Activated T-cell treated with anti-CD3 and anti-CD28 coated beads, Interleukin-2, amount 50 U/mL, for 1 hour (primary cell): ENCODE measurements at places on chromosomes 2 and 18.

DNA sequence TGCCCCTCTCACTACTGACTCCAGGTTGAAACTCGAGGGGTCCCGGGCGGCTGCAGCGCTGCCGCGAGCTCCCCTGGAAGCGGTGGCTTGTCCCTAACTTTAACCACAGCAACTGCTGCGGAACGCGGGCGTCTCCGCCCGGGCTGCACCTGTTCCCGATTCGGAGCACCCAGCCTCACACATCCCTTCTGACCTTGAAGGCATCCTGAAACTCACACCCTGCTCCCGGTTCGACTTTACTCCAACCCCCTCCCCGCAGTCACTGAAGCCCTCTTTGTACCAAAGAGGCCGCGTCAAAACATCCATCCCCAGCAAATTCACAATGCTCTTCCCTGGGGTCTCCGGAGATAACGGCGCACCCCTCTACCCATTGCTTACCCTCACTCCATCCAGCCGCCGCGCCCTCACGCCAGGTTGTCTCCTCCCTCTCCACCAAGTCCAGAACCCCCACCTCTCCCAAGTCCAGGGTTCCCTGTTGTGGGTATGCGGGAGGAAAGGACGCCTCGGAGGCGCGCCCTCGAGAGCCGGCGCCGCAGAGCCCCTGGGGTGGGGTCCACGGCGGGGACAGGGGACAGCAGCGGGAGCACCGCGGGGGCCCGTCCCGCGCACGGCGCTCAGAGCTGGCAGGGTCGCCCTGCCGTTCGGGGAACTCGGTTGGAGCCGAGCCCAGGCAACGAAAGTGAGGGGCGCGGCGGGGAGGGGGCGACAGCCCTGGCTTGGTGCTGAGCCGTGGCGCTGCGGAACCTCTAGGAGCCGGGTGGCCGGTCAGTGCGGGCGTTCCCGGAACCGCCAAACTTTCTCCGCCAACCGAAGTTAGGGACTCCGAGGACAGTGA, 934 bp downstream of the MYO5B start:
- DNase-seq, result no peak

- DNase-seq, result no peak
Measured at GRCh38 chr18:66325251-66325650, 278.6 kb downstream of the CDH19 start.

DNA sequence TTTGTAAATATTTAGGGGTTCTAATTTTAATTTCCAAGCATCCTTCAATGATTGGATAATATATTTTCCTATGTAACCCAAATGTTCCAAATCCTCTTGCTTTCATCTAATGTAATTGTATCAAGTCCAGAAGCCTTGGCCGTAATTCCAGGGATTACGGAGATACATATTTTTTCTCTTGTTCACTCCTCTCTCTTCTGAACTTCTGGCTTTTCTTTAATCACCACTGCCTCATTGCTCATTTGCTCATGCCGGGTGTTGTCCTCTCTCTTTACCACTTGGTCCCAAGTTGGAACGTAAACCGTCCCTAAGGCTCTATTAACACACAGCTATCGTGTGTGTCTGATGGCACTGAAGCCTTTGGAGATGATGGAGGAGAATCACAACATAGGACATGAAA, 188.7 kb upstream of the COL3A1 start:
- no peak for DNase-seq

DNA sequence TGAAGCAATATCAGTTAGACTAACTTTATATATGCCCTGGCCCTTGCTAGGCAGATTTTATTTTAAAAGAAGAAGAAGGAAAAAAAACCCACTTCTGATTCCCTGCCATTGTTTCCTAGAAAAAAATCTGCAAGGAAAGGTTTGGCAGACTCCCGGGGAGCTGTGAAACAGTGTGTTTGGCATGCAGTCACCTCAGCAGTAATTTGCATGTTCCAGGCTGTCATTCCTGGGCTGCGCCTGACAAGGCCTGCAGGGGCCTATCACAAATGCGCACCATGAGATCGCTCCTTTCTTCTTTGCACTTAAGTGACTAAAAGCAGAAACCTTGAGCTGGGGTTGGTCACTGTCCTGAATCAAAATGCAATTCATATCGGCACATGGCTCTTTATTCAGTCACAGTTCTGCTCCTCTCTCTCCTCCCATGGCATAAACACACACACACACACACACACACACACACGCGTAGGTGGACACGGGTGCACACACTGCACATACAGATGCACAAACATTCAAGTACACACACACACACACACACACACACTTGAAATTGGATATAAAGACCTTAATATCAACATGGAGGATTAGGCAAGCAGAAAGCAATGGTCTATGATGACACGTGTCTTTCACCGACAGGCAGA, 172.8 kb downstream of the MYT1L start:
- DNase-seq, result no peak

GRCh38 chr2:28736034-28736433, 15.6 kb upstream of the PPP1CB start:
- DNase-seq, result no peak

- DNase-seq, result peak; percentile 50
Measured at GRCh38 chr2:1769703-1770422, 25.5 kb upstream of the PXDN start.

DNA sequence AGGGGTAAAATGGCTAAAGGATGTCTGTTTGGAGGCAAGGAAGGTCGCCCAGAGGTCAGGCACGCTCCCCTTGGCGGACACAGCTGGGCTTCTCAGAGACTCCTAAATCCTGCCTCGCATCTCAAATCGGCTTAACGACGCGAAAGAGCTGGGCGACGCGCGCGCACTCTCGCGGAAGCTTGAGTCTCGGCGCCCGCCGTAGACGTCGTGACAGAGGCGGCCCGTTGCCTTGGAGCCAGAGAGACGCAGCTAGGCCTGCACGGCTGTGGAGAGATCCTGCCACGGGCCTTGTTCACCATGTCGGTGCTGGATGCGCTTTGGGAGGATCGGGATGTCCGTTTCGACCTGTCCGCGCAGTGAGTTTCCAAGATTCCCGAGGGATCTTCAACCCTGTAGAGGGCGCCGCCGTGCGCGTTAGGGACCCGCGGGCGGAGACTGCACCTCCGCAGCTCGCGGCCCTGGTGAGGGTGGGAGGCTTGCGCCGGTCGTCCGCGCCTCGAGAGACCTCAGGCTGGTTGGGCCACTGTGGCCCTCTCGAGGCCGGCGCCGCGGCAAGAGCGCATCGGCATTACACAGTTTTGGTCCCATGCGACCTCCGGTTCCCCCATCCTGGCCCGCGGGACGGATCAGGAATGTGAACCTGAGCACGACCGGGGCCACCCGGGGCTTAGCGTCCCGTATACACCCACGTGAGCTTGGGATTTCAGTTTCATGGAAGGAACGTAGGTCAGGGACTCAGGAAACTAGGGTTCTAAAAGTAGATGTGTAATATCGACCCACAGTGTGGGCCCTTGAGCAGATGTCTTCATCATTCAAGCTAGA, at the start of gene BBS5:
Gene BBS5 (plus strand): TSS at position 238 of the 822 bp plus-strand sequence. CDS start 60 bp downstream, at position 298.
- DNase-seq, result peak; percentile 72

- DNase-seq, result no peak
Measured at GRCh38 chr2:159798376-159798725, 343 bp upstream of the CD302 start.

- DNase-seq, result no peak
Measured at GRCh38 chr18:8946066-8946838, 156.2 kb upstream of the NDUFV2 start.

GRCh38 chr2:102603904-102604303, 15.4 kb upstream of the SLC9A2 start:
- DNase-seq, result no peak

- no peak for DNase-seq
Measured at GRCh38 chr18:73715210-73715670, 432.4 kb downstream of the FBXO15 start.

DNA sequence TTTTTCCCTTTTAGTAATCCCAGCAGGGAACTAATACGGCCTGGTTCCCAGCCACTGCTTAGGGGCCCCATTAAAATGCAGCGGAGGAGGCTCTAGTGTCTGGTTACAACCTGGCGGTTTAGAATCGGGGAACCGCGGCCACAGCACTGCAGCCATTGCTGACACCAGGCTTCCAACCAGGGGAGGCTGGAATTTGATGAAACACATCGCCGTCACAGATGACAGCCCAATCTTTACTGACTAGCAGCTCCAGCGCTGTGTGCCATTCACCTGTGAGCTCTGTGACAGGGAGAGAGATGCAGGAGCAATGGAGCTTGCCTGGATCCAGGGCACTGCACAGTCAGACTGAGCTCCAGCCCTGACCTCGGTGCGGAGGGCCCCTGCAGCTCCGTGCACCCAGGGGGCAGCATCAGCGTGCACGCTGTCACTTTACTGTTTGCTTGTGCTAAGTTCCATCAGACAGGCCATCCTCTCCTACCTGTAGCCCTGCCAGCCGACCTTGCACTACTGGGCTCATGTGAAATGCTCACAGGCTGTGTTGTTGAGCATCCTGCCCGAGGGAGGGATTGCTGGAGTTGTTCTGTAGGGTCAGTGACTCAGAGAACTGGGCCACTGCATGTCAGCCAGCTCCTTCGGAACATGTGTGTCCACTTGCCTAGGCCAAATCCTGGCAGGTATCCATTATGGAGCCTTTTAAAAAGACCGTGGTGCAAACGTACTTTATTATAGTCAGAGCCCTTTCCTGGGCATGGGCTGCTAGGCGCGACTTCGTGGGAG, 203.5 kb downstream of the SEPTIN10 start:
- no peak for DNase-seq

DNA sequence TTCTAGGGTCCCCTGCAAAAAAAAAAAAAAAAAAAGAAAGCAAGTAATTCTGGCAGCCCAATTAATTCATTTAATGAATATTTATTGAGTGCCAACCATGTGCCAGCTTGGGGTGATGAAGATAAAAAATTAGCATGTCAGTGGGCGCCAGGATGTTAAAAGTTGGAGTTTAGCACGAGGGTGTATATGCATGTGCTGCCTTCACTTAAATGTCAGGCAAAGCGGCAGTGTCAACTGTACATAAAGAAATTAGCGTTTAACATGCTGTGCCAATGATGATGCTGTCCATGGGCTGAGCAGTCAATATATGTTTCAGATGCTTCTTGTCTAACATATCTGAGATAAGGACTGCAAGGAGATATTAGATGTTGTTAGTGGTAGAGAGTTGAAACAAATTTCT, 49.5 kb downstream of the ASAP2 start:
- no peak for DNase-seq

DNA sequence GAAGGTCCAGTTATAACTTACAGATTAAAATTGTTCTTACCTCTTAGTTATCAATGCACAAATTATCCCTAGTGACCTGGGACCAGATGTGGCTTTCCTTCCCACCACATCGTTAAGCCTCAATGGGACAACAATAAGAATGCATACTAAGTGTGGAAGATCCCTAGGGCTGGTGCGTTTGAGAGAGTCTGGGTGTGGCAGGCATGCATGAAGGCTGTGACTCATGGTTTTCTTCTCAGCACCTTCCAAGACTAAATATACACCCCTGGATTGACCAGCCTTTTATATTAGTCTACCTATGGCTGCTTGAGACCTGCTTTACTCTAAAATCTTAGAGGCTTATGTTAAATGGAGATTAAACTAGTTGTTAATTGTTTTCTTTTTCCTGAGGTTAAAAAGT, 261.7 kb upstream of the SLC14A2 start:
- no peak for DNase-seq

- DNase-seq, result no peak
Measured at GRCh38 chr18:77762642-77763041, 513.0 kb downstream of the GALR1 start.

GRCh38 chr18:74438091-74438490, 19.0 kb downstream of the DIPK1C start:
- DNase-seq, result no peak

DNA sequence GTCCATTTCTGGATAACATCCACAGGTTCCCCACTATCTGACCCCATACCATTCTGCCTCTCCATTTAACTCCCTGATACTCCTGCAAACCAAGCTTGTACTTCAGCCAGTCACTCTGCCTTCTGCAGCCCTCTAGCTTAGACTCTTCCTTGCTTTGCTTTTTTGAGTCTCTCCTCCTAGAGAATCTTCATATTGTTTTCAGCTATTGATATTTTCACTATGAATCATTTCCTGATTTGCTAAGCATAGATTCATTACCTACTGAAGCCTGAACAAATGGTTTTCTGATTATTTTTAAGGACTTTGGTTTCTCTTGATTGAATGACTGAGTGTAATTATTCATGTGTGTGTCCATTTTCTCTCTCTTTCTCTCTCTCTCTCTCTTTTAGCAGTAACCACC, 2102.3 kb upstream of the CELF4 start:
- DNase-seq, result no peak

- DNase-seq, result peak; percentile 50
Measured at GRCh38 chr2:241804326-241805229, 4.4 kb upstream of the NEU4 start.

- DNase-seq, result no peak
Measured at GRCh38 chr2:114281188-114281587, 161.3 kb upstream of the DPP10 start.

GRCh38 chr2:133072837-133073694, 403.1 kb upstream of the LYPD1 start:
- DNase-seq, result no peak

DNA sequence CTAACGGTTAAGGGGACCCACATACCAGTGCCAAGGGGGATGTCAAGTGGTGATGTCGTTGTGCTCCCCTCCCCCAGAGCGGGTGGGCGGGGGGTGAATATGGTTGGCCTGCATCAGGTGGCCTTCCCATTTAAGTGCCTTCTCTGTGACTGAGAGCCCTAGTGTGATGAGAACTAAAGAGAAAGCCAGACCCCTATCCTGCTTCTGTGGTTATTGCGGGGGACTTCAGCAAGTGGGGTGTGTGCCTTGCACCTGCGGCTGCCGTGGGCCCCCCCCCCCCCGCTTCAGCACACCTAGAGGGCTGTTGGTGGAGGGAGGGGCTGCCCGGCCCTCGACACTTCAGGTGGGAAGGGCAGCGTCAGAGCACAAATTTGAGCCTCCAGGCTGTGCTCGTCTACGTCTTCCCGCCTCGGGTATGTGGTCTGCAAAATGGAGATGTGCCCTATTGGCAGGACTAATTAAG, 6.1 kb downstream of the CTDSP1 start:
- DNase-seq, result peak; percentile 45

- no peak for DNase-seq
Measured at GRCh38 chr2:158806941-158807340, 11.8 kb downstream of the DAPL1 start.

- DNase-seq, result no peak
Measured at GRCh38 chr18:32772581-32773381, at the start of gene KLHL14. KLHL14 (minus strand) TSS chr18:32773023; CDS start chr18:32770591, 2,432 bp downstream.

DNA sequence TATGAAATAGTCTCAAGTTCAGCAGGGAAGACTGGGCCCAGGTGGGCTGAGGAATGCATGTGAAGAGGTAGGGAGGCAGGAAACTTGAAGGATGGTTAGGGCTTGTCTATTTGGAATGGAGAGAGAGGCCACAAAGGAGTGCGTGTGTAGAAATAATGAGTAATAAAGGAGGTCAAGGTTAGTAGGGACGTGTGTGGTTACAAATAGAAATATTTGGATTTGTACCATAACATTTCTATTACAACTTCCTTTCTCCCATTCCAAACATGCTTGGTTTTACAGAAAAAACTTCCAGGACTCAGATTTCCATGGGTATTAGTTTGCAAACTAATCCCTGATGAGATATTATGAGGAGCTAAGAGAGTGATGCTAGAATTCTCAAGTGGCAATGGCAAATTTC, 280.6 kb downstream of the NCKAP5 start:
- no peak for DNase-seq

GRCh38 chr18:58882686-58883085, 18.0 kb downstream of the ZNF532 start:
- no peak for DNase-seq
